ENCODE measurements at places on chromosomes 2 and 18.

DNA sequence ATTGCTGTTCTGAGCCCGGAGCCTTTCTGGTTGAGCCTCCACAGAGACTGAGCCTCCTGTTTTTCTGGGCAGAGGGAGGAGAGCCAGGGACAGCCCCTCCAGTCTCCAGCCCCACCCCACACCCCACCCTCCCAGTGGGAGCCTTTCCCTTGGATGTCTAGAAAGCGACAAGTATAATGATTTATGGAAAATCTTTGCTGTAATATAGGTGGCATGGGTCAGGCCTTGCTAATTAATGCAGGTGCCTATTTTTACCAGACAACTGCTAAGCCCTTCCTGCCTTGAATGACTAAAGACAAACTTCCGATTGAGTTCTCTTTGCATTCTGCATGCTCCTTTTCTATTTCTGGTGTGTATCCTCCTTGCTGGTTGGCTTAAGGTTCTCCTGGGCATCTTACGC is 43.1 kb downstream of the MERTK start:
- no peak for DNase-seq

DNA sequence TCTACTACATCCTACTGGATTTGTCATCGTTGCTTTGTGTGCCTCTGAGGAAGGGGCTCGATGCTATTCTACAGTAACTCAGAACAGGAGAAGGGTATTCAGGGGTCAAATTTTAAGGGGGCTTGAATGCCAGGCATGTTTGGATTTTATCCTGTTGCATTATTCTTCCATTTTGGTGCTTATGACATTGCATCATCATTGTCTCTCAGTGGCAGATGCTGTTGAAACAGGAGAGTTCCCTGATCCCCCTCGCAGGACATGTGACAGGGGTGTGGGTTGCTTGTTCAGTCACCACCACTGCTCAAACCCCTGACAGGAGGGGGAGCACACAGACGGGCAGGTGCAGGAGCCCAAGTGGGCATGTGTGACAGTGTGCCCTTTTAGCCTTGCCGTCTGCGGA is 156.7 kb downstream of the SLC4A3 start:
- peak; percentile 93 for DNase-seq

DNA sequence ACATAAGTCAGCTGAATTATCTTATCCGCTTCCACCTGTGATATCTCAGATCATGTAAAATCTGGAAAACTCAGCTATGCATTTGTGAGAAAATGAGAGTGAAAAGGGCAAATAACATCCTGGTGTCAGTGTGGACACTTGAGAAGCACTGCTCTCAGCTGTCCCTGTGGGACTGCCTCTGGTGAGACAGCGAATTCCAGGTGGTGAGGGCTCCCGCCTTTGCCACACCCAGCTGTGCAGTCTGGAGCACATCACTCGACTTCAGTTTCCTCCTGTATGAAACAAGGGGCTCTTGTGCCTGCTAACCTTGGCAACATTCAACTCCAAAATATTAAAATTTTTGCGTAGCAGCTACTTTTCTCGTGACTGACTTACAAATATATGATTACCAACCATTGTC is 194.9 kb upstream of the BOD1L2 start:
- DNase-seq: peak; percentile 45

GRCh38 chr2:133130548-133131246 is 437.6 kb downstream of the NCKAP5 start:
- no peak for DNase-seq

- DNase-seq: no peak
Measured at GRCh38 chr2:225017713-225018112, 24.6 kb downstream of the DOCK10 start.

- DNase-seq: no peak
Measured at GRCh38 chr2:133476931-133477615, 91.2 kb downstream of the NCKAP5 start.

DNA sequence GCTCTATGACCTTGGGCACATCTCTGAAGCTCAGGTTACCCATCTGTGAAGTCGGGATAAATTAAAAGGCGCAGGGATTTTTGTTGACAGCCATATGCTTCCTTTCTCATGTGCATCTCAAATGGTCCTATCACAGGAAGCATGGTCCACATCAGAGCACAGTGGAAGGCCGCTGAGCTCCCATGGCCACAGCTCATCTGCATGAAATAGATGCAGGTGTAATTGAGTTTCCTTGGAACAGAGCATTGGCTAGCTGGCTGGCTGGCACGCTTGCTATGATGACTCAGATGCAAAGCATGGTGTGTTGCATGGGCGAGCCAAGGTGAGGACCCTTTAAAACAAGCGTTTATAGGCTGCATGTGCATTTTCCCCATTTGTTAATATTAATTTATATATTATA is 79.3 kb downstream of the TXNL1 start:
- DNase-seq: no peak

Measured in NCI-H524 (cell line).